ENCODE measurements at places on chromosomes 1 and 21. TPM values are rescaled to one million over a fixed set of nuclear protein-coding genes. Genes with fewer than 3 reads are reported as not detected.

CR1 gene
- 0.31 TPM for total RNA-seq

TOR1AIP1 gene
- 25.7 TPM for total RNA-seq

AGTRAP gene
- 3.8 TPM for total RNA-seq

GBP4 gene
- total RNA-seq, result 1.3 TPM

ANGPTL7 gene
- total RNA-seq, result not detected

ESRRG gene
- 8.1 TPM for total RNA-seq

CASP9 gene
- 3.4 TPM for total RNA-seq

AMY2A gene
- not detected for total RNA-seq

DISP3 gene
- total RNA-seq, result 74.5 TPM

ENAH gene
- 109 TPM for total RNA-seq

OR6K3 gene
- not detected for total RNA-seq

CDC42 gene
- 243 TPM for total RNA-seq

RPTN gene
- not detected for total RNA-seq

SLFNL1 gene
- 4.4 TPM for total RNA-seq

SPATA45 gene
- total RNA-seq, result not detected

ZNF691 gene
- total RNA-seq, result 10.6 TPM

Measured in parietal lobe (tissue), 2 donors.